Stimulated activated CD4-positive, alpha-beta T cell treated with anti-CD3 and anti-CD28 coated beads, Interleukin-15, amount 100 ng/mL, for 1 hour (primary cell): ENCODE measurements at places on chromosomes 3 and 15.

- no peak for DNase-seq
Measured at GRCh38 chr3:137509354-137510045, 254.6 kb upstream of the SOX14 start.

GRCh38 chr15:70090436-70091296 lies 7.1 kb downstream of the TLE3 start:
- DNase-seq = no peak

- DNase-seq = no peak
Measured at GRCh38 chr3:700514-700913, 392.3 kb upstream of the CNTN6 start.

DNA sequence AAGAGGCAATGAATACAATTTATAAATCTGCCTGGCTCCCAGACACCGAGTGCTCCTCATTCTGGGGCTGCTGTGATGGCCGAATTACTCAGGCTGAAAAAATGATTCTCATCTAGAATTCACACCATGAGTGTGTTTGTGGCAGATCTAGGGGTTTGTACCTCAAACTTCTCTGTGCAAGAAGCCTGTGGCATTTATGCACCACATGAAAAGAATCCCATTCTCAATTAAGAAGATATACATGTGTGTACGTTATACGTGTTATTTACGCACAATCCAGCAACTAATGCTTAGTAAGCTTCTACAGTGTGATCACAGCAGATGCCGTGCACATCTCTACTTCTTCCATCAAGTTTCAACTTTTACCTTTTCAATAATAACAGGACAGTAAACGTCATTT lies 476.8 kb downstream of the SHQ1 start:
- no peak for DNase-seq

- no peak for DNase-seq
Measured at GRCh38 chr3:88912294-88912877, 195.0 kb upstream of the EPHA3 start.

DNA sequence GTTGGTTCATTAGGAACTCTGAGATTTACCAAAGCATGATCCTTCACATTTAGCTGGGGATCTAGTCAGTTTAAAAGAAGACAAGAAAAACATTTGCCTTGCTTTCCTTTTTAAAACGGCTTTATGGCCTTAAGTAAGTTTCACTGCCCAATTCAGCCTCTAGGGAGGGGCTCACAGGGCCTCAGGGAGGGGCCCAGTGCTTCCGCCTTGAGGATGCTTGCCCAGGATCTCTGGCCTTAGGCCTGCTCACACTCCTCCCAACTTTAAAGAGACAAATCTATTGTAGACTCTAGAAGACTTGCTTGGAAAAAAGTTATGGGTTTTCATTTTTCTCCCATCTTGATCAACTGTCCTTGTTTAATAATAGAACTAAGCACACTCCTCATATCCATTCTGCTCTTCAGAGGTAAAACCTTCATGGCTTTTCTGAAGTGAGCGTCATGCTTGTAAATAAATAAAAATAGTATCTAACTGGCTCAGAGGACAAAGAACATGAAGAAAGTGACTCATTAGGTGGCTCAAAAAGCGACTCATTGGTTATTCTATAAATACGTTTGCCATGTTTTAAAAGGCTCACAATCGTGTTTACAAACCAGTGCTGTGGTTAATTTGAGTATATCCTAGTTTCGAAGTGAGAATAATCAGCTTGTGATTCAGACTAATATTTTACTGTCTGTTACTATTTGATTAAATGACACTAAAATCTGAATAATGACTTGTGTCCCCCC lies 13.7 kb downstream of the PDHB start:
- DNase-seq = no peak

DNA sequence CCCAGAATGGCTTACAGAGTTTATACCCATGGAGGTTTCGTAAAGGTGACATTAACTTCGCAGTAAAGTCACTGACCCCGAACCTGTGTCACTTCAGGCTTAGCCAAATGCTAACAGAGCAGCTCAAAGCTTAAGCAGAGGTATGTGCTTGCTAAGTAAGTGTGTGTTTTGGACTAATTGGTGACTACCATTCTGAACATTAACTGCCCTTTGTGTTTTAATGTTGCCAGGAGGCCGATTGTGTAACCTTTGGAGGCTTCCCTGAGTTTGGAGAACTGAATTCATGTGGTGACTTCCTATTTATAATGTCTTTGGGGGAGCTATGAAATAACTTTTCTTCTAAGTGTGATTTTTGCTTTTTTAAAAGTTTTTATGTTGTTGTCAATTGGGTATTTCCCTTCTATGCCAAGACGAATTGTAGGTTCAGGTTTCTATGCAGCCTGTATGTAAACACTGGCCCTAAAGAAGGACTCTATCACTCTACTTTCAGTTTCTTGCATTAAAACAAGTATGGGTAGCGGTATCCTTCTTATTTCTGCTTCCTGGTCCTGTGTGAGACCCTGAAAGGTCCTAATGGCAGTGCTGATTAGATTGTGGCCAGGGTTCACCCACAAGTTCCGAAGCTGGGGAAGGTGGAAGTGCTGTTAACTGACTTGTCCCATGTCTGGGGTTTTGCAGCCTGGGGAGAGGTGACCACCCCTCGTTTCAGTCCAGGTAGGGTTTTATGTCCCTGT lies 86.3 kb downstream of the IGF1R start:
- DNase-seq = no peak

- no peak for DNase-seq
Measured at GRCh38 chr3:120192579-120192978, 92.4 kb downstream of the GPR156 start.

GRCh38 chr3:125058959-125059358 lies 3.2 kb upstream of the HEG1 start:
- no peak for DNase-seq

- DNase-seq = no peak
Measured at GRCh38 chr3:115165266-115165665, 18.2 kb upstream of the ZBTB20 start.

GRCh38 chr3:58688574-58688973 lies 22.0 kb upstream of the FAM3D start:
- DNase-seq = no peak

GRCh38 chr3:18725668-18726407 lies 300.7 kb upstream of the SATB1 start:
- no peak for DNase-seq

- no peak for DNase-seq
Measured at GRCh38 chr3:145088917-145089316, 1072.1 kb downstream of the PLOD2 start.
